CD4-positive, alpha-beta T cell treated with Interleukin-21 for 1 hour (primary cell): ENCODE measurements at places on chromosomes 16 and 17.

DNA sequence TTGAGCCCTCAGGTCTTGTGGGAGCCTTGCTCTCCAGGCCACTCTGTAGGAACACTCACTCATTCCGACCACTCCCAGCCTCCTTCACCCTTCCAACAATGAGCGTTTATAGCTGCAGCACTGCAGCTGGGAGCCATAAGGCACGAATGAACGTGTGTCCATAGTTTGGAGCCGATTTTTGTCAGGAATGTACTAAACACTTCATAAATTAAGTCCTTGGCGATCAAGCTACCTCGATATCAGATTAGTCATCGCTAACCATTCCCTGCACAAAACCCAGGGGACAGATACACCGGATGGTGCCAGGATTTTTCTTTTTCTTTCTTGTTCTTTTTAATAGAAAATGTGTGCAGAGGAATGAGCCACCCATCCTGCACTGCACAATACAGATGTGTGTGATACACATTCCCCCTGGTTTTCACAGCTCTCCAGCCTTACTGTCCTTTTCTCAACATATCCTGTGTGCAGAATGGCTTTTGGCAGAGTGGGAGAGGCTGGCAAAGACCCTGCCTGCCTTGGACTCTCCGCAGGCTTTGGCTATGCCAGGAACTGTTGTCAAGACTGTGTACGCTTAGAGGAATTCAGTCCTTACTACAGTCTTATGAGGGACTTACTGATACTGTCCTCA is 68.4 kb upstream of the ELAC2 start:
- DNase-seq, result no peak

GRCh38 chr16:23175651-23176050 is 6.9 kb upstream of the SCNN1G start:
- no peak for DNase-seq

DNA sequence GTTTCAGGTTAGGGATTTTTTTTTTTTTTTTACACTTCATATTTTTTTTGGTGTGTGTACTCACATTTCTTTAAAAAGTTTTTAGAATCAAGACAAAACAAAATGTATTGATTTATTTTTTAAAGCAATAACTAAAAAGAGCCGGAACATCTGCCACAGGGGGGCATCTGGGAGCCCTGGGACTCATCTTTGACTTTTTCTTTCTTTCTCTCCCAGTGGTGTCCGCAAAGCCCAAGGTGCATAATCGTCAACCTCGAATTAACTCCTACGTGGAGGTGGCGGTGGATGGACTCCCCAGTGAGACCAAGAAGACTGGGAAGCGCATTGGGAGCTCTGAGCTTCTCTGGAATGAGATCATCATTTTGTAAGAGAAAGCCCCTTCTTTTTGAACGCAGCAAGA is 36.3 kb downstream of the WWP2 start:
- DNase-seq, result no peak

- DNase-seq, result no peak
Observed at GRCh38 chr16:79182616-79183015, 417.9 kb downstream of the MAF start.

DNA sequence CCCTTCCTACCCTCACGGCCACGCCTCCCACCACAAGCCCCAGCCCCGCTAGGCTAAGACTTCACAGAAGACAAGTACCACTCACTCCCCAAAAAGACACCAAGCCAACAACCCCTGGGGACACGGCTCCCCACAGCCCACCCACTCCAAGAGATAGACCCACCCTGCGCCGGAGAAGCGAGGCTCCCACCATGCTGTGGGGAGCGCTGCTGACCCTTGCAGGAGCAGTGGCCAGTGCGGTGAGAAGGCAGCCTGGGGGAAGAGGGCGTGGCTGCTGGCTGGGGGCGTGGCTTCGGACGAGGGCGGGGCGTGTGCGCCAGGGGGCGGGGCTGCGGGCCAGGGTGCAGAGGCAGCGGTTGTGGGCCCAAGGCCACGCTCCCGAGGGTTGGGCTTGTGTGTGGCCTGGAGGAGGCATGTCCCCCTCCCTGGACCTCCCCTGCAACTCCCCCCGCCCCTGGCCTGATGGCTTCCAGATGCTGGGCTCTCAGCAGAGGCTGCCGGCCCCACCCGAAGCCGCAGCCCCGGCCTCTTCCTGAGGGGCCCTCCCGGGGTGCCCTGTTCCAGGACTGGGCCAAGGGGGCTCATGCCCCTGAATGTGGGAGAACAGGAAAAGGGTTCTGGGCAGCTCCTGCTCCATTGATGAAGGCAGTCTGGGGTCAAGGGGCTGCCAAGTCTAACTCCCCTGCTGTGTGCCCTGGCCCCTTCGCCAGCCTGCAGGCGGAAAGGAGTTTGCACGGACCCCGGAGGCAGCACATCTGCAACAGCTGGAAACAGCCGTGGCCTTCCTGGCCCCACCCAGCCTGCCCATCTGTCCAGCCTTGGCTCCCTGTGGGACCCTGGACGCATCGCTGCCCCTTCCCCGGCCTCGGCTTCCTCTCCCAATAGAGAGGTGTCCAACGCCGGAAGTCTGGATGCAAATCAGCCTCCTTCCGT is 9.1 kb downstream of the TFAP4 start:
- DNase-seq, result no peak

DNA sequence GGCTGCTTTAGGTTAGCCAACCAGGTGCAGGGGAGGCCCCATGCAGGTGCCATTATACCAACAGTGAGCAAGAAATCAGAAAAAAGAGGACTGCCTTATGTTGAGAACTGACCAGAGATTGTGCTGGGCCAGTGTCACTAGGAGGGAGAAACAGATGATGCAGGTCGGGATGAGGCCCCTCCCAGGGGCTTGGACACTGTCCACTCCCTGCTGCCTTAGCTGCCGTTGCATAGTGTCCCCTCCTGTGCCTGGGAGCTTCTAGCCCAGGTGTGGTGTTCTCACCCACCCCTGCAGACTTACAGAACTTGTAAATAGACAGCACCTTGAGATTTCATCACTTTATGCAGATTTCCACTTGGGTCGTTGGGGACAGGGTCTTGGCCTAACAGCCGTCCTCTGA is 36.7 kb downstream of the PLD6 start:
- no peak for DNase-seq

GRCh38 chr16:88614818-88615580 is 23.4 kb upstream of the IL17C start:
- DNase-seq, result no peak

DNA sequence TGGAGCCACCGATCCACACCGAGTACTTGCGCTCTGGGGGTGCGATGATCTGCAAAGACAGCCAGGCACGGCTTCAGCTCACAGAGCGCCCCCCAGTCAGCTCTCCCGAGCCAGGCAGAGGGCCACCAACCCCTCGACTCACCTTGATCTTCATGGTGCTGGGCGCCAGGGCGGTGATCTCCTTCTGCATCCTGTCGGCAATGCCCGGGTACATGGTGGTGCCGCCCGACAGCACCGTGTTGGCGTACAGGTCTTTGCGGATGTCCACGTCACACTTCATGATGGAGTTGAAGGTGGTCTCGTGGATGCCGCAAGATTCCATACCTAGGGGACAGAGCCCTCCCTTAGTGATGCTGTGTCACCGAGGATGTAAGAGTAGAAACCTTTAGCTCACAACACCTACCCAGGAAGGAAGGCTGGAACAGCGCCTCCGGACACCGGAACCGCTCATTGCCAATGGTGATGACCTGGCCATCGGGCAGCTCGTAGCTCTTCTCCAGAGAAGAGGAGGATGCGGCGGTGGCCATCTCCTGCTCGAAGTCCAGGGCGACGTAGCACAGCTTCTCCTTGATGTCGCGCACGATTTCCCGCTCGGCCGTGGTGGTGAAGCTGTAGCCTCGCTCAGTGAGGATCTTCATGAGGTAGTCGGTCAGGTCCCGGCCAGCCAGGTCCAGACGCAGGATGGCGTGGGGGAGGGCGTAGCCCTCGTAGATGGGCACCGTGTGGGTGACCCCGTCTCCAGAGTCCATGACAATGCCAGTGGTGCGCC is 1.6 kb downstream of the ACTG1 start:
- DNase-seq, result peak; percentile 52

DNA sequence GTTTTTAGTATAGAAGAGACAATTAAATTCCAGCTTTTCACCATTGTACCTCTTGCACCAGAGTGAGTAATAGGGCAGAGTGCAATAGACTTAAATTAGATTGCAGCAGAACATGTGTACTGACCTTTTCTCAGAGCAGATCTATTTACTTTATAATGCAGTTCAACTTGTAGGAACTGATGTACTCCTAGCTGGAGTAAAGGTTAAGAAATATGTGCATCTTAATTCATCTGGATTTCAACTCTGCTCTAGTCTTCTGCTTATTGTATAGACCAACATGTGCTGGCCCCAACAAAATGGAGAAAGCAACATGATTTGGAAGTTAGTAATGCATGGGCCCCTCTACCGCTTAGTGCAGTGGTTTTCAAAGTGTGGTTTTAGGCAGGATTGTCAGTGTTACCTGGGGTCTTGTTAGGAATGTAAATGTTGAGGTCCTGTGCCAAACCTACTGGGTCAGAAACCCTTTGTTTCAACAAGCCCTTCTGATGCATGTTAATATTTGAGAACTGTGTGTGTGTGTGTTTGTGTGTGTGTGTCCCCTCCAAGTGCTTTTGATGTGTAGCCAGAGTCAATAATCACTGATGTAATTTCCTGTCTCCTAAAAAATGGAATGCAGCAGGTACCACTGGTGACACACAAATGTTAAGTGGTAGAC is 138.6 kb downstream of the TOX3 start:
- no peak for DNase-seq

- DNase-seq, result no peak
Observed at GRCh38 chr17:49053171-49053829, 56.1 kb downstream of the IGF2BP1 start.

DNA sequence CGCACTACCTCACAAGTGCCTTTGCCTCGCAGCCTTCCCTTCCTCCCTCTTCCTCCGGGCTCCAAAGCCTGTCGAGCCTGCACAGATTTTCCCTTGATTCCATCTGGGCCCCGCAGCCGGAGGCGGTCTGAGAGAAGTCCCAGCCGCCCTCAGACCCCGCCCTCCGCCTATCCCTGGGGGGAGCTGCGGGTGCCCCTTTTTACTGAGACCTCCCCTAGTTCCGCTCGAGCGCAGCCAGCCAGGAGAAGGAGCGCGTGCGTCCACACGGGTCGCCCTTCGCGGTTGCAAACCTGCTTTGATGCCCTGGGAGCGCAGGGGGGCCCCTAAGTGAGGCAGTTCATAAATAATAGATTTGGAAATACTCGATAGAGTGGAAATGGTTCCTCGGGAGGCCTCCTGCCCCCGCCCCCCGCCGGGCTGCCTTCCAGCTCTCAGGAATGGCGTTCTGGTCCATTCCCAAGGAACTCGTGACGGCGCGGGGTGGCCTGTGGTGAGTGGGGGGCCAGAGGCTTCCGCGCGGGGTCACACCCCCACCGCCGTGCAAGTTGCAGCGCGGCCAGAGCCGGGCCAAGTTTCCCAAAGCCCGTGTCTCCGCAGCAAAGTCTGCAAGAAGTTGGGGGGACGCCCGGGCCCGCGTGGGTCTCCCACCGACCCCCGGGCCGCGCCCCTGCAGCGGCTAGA is 610 bp downstream of the C16orf74 start:
- no peak for DNase-seq

DNA sequence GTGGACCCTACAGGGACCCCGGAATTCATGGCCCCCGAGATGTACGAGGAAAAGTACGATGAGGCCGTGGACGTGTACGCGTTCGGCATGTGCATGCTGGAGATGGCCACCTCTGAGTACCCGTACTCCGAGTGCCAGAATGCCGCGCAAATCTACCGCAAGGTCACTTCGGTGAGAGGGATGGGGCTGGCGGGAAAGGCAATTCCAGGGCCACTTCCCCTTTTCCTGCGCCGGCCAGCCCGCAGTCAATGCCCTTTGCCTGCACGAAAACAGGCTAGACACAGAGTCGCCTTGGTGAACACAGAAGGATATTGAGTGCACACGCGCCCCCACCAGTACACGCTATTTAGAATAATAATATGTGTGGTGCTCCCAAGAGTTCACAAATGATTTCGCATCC is 4.0 kb downstream of the WNK4 start:
- no peak for DNase-seq

- DNase-seq, result no peak
Observed at GRCh38 chr17:28999206-28999605, 6.6 kb downstream of the SEZ6 start.

DNA sequence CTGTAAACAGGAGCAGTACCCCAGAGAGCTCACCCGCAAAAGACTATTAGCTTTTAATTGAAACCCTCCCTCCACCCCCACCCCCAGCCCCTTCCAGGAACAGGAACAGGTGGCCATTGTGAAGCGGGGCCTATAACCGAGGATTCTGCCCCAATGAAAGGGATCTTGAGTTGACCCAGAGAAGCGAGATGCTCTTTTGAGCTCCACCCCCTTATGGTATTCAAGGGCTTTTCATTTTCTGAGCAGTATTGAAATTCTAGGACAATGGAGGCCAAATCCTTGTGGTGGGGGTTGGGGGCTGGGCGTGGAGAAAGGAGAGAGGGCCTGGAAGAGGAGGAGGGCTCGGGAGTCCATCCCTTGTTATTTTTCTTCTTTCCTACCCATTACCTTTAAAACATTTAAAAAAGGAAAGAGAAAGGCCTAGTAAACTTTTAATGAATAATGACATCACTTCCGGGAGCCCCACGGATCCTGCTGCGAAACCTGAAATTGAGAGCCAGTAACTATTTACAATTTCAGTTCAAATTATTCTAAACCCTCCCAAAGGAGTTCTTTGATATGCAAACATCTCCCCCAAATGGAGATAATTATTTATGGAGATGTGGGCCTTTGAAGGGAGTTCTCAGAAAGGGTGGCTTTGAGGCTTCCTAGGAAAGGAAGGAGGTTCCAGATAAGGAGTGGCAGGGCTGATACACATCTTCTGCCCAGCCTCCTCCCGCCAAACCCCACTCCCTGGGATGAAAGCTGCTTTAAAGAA is 30.5 kb downstream of the HS3ST3B1 start:
- DNase-seq, result no peak

GRCh38 chr17:47855737-47856136 is 4.8 kb upstream of the SP6 start:
- DNase-seq, result no peak

GRCh38 chr17:35804658-35805192 is 4.6 kb upstream of the TAF15 start:
- DNase-seq, result peak; percentile 82
